ENCODE measurements at places on chromosomes 7 and 10.

DNA sequence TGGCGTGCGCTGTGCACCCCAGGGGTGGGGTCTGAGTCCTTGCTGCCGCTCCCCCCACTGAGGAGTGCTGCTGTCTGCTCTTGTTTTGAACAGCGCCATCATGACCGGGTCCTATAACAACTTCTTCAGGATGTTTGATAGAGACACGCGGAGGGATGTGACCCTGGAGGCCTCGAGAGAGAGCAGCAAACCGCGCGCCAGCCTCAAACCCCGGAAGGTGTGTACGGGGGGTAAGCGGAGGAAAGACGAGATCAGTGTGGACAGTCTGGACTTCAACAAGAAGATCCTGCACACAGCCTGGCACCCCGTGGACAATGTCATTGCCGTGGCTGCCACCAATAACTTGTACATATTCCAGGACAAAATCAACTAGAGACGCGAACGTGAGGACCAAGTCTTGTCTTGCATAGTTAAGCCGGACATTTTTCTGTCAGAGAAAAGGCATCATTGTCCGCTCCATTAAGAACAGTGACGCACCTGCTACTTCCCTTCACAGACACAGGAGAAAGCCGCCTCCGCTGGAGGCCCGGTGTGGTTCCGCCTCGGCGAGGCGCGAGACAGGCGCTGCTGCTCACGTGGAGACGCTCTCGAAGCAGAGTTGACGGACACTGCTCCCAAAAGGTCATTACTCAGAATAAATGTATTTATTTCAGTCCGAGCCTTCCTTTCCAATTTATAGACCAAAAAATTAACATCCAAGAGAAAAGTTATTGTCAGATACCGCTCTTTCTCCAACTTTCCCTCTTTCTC lies 26.0 kb downstream of the BNIP3 start:
- no peak for DNase-seq

DNA sequence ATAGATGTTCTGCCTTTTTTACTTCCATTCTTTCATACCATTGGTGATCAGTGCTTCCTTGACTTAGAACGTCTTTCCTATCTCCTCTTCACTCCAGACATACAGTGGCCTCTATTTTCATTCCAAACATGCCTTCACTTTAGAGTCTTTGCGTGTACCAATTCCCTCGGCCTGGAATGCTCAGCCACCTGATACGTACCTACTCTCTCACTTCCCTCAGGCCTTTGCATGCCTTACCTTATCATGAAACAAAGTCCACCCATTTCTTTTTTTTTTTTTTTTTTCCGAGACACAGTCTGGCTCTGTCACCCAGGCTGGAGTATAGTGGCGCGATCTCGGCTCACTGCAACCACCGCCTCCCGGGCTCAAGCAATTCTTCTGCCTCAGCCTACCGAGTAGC lies 2.2 kb upstream of the CCNJ start:
- DNase-seq = no peak

DNA sequence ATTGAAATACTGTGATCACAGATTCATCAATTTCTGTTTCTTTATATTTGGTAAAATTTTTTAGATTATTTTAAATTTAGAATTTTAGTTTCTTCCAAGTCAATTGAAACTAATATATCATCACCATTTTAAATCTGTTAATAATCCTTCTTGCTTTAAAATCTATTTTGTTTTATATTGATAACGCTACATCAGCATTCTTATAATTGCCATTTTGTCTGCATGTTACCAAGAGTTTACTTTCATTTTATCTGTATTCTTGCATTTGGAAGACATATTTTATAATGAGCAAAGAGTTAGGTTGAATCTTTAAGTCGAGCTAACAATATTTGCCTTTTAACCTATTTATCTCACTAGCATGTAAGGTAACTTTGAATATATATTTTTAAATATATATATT lies 890.6 kb downstream of the DNAJB9 start:
- DNase-seq = no peak

GRCh38 chr10:11866199-11866925 lies 43.2 kb downstream of the PROSER2 start:
- no peak for DNase-seq

- DNase-seq = no peak
Measured at GRCh38 chr10:73113551-73113950, 3.3 kb downstream of the NUDT13 start.

GRCh38 chr7:99314504-99314903 lies 11.2 kb upstream of the ARPC1A start:
- DNase-seq = peak; percentile 25

- DNase-seq = no peak
Measured at GRCh38 chr10:118990326-118990725, 39.2 kb upstream of the NANOS1 start.

DNA sequence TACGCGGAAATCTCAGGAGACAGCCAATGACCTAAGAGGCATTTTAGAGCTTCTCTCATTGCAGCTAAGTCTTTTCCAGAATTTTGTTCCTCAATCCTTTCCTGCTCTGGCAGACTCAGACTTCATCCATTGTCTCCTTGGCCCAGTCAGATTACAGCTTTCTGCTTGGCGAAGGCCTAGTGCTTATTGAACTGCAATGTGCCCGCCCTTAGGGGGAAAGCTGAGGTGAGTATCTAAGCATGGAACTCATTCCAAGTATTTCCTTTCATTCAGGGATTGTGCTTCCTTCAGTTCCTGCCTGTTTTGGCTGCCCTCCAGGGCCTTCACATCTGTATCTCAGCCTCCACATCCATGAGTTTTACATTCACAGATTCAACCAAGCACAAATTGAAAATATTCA lies 37.5 kb downstream of the PRLHR start:
- no peak for DNase-seq

DNA sequence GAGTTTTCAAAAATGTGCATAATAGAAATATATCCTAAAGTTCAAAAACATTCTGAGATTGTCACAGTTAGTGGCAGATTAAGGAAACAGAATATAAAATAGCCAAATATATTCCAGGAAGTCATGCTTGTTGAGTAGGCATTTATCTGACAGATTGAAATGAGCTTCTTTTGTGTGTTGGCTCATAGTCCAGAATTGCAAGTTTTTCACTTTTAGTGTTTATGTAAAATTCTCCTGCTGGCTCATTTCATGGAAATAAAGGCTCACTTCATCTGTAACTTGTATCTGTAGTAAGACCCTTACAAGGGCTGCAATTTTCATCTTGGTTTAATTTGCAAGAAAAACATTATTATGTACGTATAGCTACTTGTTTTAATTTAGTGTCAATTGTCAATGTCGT lies 93.5 kb downstream of the MCU start:
- no peak for DNase-seq

GRCh38 chr7:33932832-33933468 lies 27.6 kb downstream of the BMPER start:
- peak; percentile 67 for DNase-seq

- no peak for DNase-seq
Measured at GRCh38 chr10:83037653-83038052, 1101.7 kb upstream of the GHITM start.

- DNase-seq = peak; percentile 69
Measured at GRCh38 chr7:131525820-131526219, 30.6 kb downstream of the PODXL start.

- DNase-seq = no peak
Measured at GRCh38 chr7:27775782-27776181, 35.8 kb downstream of the TAX1BP1 start.

GRCh38 chr7:78780560-78780959 lies 672.9 kb downstream of the MAGI2 start:
- DNase-seq = no peak

- no peak for DNase-seq
Measured at GRCh38 chr7:157384301-157384700, 47.5 kb downstream of the DNAJB6 start.

- DNase-seq = no peak
Measured at GRCh38 chr7:102094316-102094650, 192.4 kb upstream of the SH2B2 start.

DNA sequence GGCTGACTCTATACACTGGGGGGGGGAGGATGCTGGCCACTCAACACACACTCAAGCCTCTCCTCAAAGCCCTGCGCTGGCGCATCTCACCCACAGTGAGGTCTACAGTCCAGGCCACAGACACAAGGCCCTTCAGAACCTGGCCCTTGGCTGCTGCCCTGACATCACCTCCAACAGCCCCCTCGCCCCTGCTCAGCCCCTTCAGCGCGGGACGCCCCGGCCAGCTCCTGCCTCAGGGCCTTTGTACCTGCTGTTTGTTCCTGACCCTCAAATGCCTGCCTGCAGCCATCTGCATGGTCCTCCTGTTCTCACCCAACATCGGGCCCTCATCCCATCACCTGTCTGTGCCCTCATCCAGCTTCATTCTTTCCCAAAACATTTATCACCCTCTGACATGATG lies 572.6 kb downstream of the DNAJB6 start:
- no peak for DNase-seq

GRCh38 chr10:69087590-69088470 lies at the start of gene SRGN:
Gene SRGN, plus strand, starts transcription at chr10:69088103. Its CDS starts 55 bp downstream, at chr10:69088158.
- no peak for DNase-seq

DNA sequence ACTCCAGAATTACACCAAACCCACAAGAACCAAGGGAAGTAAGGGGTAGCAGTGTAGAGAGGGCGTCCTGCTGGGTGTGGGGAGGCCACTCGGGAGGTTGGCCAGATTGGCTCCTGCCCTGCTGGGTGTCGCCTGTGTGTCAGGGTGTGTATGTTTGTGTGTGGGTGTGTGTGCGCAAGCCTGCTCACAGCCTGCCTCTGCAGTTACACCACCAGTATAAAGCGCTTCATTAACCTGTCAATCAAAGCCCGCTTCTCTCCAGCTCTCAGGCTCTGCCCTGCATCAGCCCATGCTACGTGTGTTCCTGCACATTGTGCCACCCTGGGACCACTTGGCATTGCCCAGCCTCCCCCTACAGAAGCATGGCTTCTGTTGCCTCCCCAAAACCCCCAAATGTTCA lies 83.3 kb upstream of the PAX2 start:
- DNase-seq = no peak

GRCh38 chr7:32476816-32477648 lies 13.1 kb downstream of the LSM5 start:
- peak; percentile 56 for DNase-seq

GRCh38 chr7:37118004-37118403 lies 330.7 kb downstream of the ELMO1 start:
- no peak for DNase-seq

GRCh38 chr10:19325581-19325980 lies 277.0 kb downstream of the MALRD1 start:
- no peak for DNase-seq

GRCh38 chr10:86104156-86104555 lies 262.4 kb downstream of the GRID1 start:
- no peak for DNase-seq

GRCh38 chr7:157674715-157675426 lies 338.1 kb downstream of the DNAJB6 start:
- no peak for DNase-seq

- DNase-seq = no peak
Measured at GRCh38 chr10:14563359-14563940, 211.2 kb downstream of the FAM107B start.

DNA sequence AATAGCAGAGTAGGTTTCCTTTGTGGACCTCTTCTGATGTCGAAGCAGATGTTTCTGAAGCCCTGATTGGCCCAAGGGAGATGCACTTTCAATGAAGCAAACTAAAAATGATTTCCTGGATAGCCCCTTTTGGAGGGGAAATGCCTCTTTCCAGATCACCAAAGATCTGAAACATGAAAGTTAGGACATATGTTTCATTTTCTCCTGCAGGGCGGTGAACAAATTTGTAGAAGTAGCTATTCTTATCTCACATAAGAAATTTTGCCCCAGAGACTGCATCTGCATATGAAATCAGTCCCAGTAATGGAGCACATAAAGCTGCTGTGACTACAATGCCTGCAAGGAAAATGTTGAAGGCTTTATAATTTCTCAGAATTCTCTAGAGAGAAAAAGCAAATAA lies 56.0 kb downstream of the THSD7A start:
- DNase-seq = no peak

DNA sequence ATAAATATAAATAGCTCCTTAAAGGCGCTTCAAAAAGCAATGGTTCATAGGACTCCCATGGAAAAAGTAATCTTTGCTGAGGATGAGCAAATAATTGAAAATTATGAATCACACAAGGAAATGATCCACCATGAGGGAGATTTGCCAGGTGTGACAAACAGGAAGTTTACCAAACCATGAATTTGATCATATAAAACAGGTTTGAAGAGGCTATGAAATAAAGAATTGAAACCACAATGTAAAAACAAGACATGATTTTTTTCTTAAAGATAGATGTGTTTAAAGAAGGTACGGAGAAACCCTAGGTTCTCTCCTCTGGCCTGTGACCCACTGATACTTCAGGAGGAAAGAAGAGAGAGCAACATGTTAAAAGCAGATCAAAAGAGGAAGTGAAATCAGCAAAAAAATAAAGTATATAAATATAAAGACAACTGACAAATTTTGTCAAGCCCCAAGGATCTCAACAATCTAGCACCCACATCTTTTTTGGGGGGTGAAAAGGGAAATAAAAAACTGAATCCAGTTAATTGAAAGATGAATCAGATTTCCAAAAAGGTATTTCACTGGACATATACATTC lies 111.3 kb upstream of the ASAH2 start:
- DNase-seq = peak; percentile 20

DNA sequence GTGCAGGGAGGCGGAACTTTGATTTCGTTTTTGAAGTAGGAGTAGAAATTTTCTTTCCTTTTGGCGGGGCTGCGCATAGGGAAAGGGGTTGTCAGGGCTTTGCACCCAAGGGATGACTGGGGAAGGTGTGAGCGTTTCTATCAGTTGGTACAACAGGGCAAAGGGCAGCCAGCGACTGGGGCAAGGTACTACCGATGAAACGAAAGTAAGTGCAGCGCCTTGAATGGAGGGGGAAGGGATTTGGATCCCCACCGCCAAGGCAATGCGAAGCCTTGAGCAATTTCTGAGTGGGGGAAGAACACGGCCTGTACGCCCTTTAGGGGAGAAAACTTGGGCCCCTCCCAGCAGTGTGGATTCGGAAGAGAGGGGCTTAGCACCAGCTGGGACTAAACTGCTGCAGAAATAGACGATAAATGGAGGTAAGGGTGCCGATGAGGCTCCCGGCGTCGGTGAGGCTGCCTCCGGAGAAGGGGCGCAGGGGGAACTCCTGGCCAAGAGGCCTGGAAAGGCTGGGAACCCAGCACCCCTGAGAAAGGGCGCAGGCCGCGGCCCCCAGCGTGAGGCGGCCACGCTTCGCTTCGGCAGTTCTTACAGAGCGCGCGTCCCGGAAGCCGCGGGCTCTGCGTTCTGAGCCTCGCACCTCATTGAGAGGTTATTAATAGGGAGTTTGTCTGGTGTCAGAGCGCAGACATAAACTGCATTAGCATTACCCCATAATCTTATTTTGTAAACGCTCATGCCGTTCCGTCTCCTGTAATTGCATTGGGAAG lies 10.0 kb upstream of the TLX1 start:
- no peak for DNase-seq

Measured in NCI-H2029 (cell line).